ENCODE measurements at places on chromosomes 16 and 17.
A peak's percentile ranks its signal among the peaks of the same experiment; 100 is the strongest.

DNA sequence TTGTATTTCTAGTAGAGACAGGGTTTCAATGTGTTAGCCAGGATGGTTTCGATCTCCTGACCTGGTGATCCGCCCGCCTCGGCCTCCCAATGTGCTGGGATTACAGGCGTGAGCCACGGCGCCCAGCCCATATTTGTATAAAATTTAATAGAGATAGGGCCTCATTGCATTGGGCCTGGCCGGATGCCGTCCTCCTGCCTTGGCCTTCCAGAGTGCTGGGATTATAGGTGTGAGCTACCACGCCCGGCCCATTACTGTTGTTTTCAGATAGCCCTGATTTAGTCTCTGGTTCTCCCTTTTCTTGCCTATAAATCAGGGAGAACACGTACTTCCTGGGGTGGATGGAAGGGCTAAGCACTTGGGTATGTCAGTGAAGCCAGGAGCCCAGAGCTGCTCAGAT lies 3.5 kb downstream of the DEF8 start:
- DNase-seq: no peak

- no peak for DNase-seq
Observed at GRCh38 chr16:58515871-58516767, 802 bp downstream of the SETD6 start.

DNA sequence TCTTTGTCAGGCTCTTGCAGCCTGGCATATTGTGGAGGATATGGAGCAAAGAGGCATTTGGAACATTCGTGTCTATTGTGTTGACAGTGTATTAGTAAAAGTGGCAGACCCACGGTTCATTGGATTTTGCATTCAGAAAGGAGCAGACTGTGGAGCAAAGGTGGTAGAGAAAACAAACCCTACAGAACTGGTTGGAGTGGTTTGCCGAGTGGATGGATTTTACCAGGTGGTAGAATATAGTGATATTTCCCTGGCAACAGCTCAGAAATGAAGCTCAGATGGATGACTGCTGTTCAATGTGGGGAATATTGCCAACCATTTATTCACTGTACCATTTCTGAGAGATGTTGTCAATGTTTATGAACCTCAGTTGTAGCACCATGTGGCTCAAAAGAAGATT lies 44.5 kb downstream of the EFCAB13 start:
- no peak for DNase-seq

- DNase-seq: no peak
Observed at GRCh38 chr16:76297941-76298340, 20.7 kb downstream of the CNTNAP4 start.

DNA sequence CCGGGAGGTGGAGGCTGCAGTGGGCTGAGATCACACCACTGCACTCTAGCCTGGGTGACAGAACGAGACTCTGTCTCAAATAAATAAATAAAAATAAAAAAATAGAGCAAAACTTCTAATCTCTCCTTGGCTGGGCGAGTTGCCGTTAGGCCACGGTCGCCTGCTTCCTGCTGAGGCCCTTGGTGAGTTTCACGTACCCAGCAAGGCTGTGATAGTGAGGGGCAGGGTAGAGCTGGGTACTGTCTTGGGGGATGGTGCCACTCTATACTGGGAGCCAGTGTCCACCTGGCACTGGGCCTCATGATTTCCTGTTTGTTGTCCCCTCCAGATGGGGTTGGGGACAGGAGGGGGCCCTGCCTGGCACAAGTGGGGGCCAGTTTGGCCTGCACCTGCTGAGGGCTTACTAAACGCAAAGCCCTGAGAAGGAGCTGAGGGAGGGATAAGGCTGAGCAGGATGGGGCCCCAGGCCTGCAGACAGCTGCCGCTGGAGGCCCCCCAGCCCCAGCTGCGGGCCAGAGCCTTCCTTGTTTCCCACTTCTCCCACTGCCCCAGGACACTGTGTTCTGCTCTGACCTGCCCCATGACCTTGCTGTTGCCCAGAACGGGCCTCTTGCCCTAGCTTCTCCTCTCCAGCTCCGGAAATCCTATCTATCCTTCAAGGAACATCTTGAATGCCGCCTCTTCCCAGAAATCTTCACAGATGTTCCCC lies 25.4 kb downstream of the GJD3 start:
- no peak for DNase-seq

GRCh38 chr16:4556112-4556511 lies at the start of gene C16orf96:
TSS of gene C16orf96 (plus strand) at chr16:4556340. CDS start at chr16:4556490, 150 bp downstream.
- DNase-seq: no peak

DNA sequence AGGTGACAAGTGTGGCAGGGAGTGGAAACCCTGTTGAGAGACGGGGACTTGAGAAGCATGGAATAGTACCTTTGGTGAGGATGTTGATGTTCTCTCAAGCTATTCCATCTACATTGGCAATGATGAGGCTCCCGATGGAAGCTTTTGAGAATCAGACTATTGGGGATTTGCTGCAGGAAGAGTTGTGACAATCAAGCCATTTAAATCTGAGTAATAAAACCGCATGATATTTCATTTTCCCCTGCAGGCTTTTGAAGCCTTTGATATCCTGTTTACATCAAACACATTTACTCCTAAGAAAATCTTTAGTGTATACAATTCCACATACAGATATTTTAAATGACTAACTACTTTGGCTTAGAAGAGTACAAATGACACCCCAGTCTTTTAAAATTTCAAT lies 49.0 kb upstream of the CRYM start:
- no peak for DNase-seq

GRCh38 chr17:38361694-38362465 lies 10.2 kb downstream of the SOCS7 start:
- DNase-seq: no peak

DNA sequence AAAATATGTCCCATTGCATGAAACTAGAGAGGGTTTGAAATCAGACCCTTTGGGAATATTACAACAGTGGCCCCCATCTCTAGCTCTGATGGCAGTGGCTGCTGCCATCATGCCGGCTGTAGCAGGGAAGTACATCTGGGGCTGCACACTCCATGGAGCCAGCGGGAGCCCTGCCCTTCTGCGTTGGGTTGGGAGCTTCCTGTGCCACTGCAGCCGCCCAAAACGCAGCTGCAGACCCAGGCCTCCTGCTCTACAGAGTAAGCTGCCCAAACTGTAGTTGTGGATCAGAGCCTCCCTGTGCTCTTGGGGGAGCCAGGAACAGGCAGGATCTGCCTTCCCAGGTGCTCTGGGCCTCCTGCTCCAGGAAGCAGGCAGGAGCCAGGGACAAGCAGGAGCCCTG lies 450.0 kb downstream of the HS3ST3B1 start:
- DNase-seq: no peak

GRCh38 chr17:17742133-17742621 lies 60.9 kb downstream of the RAI1 start:
- DNase-seq: no peak

DNA sequence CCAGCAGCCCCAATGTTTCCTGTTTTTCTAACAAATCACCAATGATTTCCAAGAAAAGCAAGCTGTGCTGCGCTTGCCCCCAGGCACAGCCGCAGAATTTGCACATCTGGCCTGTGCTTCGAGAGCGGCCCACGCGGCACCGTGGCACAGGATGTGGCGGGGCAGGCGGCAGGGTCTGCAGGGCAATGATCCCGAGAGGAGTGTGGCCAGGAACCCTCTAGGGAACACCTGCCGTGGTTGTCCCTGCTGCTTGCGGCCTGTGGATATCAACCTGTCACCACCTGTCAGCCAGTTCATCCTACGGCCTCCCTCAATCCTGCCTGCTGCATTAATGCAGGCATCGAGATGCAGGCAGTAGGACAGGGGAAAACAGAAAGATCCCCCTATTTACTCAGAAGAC lies 24.0 kb downstream of the PIK3R5 start:
- DNase-seq: peak; percentile 88

DNA sequence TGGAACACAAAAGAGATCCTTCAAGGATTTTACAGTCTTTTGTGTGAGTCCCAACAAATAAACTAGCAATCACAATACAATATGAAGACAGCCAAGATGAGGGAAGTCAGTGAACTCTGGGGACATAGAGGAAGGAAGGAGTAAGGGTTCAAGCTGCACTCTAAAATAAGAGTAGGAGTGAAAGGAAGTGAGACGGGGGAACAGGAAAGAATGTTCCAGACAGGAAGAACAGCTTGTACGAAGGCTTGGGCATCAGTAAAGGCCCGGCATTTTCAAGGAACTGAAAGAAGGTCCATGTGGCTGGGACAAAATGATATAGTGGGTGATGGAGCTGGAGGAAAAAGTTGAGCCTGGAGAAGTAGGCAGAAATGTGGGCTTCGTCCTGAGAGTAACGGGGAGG lies 4.5 kb downstream of the CCL17 start:
- no peak for DNase-seq

DNA sequence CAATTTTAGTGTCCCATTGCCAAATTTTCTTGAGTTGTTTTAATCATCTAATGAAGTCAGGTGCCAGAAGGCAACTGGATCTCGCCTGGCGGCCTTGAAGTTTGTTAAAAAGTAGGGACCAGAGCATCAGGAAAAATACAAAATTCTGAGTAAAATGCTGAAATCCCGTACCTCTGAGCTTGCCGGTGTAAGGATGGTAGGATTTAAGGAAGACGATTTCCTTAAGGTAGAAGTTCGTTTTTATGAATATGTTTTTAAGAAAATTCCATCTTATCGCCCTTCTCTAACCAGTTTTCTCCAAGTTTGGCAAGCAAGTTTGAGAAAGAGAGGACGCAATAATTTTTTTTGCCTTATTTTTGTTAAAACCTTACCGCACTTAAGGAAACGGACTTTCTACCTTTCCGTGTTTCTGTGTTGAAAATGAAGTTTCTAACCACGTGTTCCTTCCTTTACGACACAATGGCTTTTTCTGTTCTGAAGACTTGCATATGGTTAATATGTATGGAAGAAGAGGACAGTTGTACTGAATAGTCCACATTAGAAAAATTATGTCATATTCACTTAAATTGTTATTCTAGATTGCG lies 748 bp downstream of the ATF7IP2 start:
- no peak for DNase-seq

DNA sequence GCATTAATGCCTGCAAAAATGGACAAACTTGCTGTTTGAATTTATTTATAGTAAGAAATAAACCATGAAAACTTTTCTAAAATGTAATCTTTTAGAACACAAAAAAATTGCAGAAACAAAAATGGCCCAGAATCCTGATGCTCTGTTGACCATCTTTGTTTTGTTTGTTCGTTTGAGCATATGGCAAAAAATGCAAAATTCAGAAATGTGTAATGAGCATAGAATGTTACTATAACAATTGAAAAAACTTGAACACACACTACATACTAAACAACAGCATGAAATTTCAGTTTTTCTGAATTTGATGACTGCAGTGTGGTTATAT lies 1.1 kb upstream of the KPNA2 start:
- DNase-seq: no peak

GRCh38 chr17:80855948-80856862 lies 135.4 kb upstream of the CHMP6 start:
- peak; percentile 84 for DNase-seq

GRCh38 chr17:17356149-17356930 lies 53.2 kb downstream of the NT5M start:
- DNase-seq: peak; percentile 87

DNA sequence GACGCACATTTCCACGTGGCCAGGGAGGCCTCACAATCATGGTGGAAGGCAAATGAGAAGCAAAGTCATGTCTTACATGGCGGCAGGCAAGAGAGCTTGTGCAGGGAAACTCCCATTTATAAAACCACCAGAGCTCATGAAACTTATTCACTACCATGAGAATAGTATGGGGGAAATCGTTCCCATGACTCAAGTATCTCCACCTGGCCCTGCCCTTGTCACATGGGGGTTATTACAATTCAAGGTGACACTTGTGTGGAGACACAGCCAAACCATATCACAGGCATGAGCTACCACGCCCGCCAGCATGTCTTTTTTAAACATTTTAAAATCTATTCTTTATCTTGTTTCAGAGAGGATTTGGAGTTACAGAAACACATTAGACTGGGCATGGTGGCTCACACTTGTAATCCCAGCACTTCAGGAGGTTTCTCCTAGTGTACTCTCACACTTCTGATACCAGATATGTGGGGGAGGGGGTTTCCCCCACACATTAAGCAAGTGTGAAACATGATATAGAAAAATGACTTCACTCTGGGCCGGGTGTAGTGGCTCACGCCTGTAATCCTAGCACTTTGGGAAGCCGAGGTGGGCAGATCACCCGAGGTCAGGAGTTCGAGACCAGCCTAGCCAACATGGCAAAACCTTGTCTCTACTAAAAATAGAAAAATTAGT lies 5.6 kb upstream of the ATMIN start:
- DNase-seq: no peak

GRCh38 chr17:34401165-34401564 lies 38.1 kb upstream of the CCL1 start:
- no peak for DNase-seq

DNA sequence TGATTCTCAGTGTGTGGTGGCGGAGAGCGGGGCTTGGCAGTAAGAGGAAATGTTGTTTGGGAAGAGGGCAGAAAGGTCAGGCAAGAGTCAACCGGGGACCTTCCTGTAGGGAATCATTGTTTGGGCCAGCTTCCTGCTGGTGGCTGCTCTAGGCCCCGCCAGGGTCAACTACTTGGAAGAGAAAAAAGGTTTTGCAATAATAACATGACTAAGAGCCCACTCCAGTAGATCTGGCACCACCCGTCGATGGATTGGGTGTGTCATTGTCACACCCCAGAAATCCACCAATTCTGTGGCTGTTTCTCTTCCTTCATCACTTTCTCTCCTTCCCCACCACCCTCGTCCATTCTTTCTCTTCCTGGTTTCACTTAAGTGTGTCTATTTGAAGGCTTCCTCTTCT lies 4.2 kb upstream of the KRT24 start:
- no peak for DNase-seq

GRCh38 chr17:72238157-72238673 lies 117.4 kb downstream of the SOX9 start:
- DNase-seq: no peak

DNA sequence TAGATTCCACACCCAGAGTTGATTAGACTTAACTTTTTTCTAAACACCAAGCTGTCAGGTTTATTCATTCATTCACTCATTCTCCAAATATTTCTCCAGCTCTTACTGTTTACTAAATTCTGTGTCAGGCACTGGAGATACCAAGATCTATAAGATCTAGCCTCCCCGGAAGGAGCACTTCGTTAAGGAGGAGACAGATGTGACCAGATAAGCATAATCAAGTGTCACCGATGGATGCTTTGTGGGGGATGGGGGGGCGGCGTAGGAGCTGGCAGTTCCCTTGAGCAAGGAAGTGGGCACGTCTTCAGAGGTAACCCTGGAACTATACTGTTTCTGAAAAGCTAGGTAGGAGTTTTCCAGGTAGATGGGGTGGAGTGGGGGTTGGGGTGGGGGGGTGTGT lies 3.8 kb upstream of the RPL26 start:
- no peak for DNase-seq

DNA sequence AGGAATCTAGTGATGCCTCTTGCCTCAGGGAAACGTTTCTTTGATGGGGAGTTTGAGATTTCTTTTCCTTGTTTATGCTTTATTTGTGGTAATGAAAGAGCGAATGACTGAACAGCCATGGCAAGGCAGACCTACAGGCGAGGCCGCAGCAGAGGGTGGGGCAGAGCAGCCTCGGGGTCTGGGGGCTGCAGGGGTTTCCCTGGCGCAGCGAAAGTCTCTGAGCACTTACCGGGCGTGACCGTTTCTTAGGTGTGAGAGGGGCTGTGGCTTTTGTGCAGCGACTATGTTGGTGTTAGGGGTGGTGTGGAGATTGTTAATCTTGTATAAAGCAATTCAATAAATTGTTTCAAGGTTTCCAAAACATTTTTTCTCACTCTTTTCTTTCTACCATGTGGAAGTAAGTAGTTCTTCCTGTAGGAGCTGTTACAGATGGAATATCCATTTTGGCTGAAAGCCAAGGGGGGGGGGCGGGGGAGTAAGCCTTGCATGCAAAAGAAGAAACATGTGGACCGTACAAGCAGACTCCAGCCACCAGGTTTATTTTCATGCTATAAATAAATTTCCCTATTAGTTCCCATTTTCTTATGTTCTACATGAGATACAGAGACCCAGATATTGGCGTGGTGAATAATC lies 34.8 kb downstream of the UBN1 start:
- no peak for DNase-seq

GRCh38 chr16:11949527-11949926 lies 7.7 kb upstream of the NPIPB2 start:
- DNase-seq: no peak

All from activated CD8-positive, alpha-beta memory T cell treated with anti-CD3 and anti-CD28 coated beads for 24 hours (primary cell).